ENCODE measurements at places on chromosomes 11 and 22. TPM values are rescaled to one million over a fixed set of nuclear protein-coding genes. Genes with fewer than 3 reads are reported as not detected.

- DNase-seq: no peak
Observed at GRCh38 chr11:62182147-62182891, 7.7 kb upstream of the SCGB1D1 start.

DNA sequence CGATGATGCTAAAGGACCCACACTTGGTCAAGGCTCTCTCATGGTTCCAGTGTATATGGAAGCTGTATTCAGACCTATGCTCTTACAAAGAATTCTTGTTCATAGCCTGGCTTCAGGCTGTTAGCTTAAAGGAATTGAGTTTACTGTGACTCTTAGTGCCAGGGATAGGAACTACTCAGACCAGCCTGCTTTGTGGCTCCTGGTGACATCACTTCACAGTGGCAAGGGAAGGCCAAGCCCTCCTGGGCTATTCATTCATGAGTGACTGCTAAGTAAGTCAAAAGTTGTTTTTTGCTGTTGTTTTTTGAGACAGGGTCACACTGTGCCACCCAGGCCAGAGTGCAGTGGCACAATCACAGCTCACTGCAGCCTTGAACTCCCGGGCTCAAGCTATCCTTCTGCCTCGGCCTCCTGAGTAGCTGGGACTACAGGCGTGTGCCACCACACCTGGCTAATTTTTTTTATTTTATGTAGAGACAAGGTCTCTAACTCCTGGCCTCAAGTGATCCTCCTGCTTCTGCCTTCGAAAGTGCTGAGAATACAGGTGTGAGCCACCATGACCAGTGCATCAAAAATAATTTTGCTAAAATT, 9.6 kb downstream of the ART5 start:
- no peak for DNase-seq

GRCh38 chr11:134958870-134959269, 546.8 kb upstream of the B3GAT1 start:
- no peak for DNase-seq

Gene AAMDC
- 13.0 TPM for total RNA-seq

- no peak for DNase-seq
Observed at GRCh38 chr11:43396617-43397016, 37.9 kb downstream of the TTC17 start.

Gene TMEM126A
- 34.9 TPM for total RNA-seq

- DNase-seq: no peak
Observed at GRCh38 chr11:68081691-68082090, 39.5 kb downstream of the CHKA start.

Gene MS4A13
- not detected for total RNA-seq

Gene ALX4
- total RNA-seq: not detected

Gene CD6
- total RNA-seq: not detected

DNA sequence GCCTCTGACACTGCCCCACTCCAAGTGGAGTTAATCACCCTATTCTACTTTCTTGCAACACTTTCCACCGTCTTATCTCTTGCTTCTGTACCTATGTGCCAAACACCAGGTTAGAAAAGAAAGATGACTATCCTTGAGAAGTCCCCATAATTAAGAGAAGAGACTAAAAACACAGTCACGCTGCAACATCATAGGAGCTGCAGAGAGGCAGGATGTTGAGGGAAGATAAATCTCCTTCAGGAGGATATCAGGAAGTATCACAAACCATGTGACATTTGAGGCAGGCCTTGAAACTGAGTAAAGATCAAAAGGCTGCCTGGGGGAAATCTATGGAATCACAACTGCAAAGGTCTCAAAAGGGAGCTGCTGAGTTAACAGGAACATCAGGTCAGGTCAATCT, 24.8 kb downstream of the GAB2 start:
- no peak for DNase-seq

DNA sequence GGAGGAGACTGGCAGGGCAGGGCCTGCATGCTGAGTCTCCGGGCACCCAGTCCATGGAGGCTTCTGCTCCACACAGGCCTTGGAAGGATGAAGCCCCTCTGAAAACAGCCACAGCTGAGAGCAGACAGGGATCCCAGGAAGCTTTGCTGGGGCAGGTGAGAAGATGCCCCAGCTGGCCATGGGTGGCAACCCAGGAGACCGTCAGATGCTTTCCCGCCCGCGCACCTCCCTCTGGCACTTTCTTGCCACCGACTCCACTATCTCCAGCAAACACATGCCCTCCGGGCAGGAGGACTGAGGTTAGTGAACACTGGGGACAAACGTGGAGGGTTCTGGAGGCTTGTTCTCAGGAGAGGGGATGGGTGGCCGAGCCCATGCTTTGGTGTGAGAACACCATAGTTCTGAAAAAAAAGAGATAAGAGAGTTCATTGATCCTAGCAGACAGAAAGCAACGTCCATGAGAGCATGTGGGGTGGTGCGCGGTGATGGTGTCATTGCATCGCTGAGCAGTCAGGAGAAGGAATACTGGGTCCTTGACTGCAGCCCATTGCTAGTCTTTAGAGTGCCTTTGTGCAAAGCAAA, 2.3 kb downstream of the C1QTNF6 start:
- no peak for DNase-seq

DNA sequence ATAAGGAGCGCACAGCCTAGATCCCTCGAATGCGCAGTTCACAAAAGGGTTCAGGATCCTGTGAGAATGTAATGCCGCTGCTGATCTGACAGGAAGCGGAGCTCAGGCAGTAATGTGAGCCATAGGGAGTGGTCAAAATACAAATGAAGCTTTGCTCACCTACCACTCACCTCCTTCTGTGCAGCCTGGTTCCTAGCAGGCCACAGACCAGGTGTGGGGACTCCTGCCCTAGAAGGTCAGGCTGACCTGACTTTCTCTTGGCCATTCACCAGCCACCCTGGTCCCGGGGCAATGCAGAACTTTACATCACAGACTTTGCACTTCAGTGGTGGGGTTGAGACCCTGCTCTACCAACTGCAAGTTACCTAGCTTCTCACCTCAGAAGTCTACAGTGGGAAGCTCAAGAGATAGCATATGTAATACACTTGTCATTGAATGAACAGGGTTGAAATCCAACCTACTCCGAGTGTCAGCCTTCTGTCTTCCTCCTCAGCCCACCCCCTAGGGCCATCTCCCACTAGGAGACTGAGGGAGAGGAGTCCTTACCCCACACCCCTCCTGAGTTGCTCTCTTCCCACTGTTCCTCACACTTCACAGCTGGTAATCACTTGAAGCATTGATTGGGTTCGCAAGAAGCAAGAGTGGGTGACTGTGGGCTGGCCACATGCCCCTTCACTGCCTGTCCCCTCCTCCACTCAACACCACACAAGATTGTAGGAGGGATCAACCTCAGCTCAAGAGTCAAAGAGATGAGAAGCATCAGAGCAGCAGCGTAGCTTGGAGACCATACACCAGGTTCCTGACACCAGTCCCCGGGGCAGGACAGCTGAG, 2.0 kb upstream of the KCNJ1 start:
- DNase-seq: no peak
